HFFc6 (cell line): ENCODE measurements at places on chromosomes 1 and 21. TPM values are rescaled to one million over a fixed set of nuclear protein-coding genes. Genes with fewer than 3 reads are reported as not detected.

DNA sequence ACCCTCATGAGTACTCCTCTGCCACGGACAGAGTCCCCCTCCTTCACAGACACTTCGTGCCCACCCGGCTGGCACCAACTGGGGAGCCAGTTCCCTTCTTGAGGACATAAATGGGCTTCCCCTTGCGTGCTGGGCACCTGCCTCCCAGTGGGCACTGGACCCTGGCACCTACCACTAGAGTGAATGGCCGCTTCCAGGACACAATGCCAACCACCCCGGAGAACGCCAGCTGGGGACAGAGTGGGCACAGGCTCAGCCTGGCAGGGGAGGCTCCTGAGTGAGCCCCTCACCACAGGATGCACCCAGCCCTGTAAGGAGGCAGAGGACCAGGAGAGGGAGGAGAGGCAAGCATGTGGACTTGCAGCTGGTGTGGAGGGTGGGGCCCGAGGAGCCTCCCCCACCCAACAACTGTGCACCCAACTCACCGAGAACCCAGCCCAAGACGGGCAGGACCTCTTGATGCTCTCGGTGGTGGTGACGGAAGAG, 1.0 kb downstream of the ENTREP3 start:
- no peak for DNase-seq

GRCh38 chr1:232227306-232227705, 402.6 kb downstream of the SIPA1L2 start:
- no peak for DNase-seq

DNA sequence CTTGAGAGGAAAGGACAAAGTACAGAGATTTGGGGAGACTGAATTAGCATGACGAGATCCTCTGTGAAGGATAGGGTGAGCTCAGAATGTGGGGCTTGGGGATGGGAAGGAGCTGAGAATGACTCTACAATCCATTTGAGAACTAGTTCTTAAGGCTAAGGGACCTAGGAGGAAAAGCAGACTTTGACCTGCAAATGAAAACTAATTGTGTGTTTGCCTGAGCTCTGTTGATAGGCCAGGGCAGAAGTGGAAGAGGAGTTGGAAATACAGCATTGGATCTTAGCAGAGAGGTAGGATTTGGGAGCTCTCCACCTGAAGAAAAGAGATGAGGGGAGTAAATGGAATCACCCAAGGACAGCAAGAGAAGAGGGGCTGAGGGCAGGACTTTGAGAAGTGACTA, 2.1 kb upstream of the RGS8 start:
- DNase-seq, result no peak

DNA sequence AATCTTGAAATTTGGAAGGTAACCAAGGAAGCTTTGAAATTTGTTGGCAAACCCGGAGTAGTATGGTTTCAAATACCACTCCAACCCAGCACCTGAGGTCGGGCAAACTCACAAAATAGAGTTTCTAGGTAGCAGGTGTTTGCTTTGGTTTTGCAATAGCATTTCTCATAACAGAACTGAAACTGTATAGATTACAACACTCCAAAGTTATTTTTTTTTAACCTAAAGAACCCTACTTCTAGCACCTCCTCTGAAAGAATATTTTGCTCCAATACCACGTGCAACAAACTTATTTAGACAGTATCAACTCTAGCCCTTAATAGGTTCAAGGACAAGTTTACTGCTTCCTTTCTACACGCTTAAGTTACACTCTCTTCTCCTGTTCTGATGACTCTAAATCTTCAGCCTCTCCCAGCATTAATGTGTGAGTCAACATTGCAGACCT, 178.5 kb upstream of the FMN2 start:
- no peak for DNase-seq

DNA sequence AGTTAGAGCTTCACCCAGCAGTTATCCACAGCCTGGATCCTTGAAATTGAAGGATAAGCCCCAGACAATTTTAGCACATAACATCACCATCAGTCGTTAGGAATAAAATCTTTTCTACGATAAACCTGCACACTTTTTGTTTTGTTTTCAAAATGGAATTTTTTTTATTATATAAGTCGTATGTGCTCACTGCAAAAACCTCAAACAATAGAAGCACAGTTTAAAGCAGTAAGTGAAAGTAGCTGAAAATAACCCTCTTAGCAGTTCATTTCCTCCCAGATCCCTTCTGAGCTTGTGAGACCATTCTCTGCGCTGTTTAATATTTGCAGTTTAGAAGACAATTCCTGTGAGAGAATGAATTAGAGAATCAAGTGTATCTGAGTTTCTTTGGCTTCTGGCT, 38.3 kb downstream of the ELK4 start:
- no peak for DNase-seq

DNA sequence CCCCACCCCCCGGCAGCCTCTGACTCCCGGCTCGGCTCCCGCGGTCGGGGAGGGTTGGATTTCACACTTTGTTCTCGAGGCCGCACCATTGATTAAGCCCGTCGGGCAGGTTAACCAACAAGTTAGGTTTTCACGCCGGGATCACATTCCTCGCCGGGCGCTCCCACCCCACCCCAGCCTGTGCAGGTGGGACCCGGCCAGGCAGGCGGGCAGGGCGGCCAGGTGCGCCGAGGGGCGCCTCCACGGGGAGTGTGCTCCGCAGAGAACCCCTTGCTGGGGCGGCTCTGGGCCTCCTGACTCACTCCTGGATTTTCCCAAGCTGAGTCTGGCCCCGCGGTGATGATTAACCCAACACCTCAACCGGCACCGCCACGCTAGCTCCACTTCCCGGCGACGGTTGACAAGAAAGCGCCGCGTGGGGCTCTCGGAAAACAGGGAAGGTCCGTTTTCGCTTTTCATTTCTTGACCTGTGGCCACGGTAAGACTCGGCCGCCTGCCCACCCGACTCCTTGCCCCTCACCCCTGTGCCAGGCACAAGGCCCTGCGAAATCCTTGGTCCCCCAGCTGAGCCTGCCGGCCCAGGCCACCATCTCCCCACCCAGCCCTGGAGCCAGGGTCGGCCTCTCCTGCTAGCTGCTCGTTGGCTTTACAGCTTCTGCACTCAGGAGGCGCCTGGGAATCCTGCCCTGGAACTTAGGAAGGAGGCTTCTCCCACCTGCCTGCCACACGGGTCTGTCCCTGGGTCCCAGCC, 8.8 kb upstream of the TTLL10 start:
- no peak for DNase-seq

DNA sequence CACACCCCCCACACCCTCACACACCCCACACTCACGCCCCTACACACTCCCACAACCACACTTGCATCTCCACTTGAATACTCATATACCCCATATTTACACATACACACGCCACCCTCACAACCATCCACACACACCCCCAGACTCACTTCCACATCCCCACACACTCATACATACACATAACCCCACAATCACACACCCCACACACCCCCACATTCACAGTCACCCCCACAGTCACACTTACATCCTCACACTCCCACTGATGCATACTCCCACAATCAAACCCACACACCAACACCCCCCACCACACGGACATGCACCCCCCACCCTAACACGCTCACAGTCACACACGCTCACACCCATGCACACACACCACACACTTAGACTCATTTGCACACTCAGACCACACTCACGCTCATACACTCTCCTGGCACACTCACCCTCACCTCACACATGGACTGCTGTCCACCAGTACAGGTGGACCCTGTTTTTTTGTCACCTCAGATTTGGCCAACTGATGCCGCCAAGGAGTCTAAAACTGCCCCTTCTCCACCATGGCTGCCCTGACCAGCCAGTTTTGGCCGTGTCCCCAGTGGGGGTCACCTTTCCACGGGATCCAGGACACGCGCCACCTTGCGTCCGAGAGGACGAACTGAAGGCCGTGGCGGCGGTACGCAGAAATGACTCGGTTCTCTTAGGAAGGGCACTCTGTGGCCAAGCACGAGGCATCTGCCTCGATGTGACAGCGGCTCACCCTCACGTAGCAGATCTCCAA, 45.3 kb upstream of the EDN2 start:
- no peak for DNase-seq

DNA sequence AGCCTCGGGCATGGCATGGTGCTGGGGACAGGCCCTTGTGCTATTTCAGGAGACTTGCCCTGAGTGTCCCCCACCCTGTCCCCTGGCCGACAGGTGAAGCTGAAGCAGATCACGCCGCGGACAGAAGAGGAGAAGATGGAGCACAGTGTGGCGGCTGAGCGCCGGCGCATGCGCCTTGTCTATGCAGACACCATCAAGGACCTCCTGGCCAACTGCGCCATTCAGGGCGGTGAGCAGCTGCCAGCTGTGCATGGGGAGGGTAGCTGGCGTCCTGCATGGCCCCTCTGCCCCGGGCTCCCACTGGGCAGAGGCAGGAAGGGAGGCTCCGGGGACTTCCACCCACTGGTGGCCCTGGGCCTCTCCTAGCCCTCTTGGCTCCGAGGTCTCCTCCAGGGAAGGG, 28.9 kb downstream of the FAM151A start:
- no peak for DNase-seq

DNA sequence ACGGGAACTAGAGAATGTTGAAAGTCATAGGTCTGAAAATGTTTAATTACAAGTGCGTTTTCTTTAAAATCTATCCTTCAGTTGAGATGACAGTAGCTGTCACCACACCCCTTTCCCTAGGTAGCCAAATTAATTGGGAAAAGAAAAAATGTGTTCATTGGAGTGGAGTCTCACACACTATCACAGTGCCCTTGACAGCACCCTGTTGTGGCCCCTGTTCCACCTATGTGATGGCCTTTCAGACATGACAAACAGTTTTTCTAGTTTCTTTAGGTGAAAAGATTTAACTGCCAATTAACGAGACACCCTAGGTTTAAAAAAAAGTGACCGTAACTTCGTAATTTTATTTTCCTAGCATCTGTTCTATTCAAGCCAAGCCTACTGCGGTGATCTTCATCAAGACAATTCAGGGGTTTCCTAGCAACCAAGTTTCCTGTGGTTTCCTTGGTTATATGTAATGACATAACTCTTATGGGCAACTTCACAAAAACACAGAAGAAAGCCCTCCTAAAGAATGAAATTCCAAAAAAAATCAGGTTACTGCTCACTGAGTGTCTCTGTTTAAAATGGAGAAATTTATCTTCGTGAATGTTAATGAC, 298.3 kb downstream of the PDE4B start:
- no peak for DNase-seq

DNA sequence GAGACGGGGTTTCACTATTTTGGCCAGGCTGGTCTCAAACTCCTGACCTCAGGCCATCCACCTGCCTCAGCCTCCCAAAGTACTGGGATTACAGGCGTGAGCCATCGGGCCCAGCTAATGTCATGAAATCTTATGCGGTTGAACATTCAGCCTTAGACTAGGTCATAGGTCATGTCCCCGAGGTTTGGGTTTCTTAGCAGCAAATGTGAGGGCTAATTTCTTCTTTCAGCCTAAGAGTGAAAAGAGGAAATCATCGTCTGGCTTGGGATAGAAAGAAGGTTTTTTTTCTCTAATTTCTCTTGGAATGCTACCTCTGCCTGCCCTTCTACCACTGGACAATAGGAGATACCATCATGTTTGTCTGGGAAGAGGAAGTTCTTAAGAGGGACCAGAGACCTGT, 18.0 kb upstream of the PIK3CD start:
- no peak for DNase-seq

DNA sequence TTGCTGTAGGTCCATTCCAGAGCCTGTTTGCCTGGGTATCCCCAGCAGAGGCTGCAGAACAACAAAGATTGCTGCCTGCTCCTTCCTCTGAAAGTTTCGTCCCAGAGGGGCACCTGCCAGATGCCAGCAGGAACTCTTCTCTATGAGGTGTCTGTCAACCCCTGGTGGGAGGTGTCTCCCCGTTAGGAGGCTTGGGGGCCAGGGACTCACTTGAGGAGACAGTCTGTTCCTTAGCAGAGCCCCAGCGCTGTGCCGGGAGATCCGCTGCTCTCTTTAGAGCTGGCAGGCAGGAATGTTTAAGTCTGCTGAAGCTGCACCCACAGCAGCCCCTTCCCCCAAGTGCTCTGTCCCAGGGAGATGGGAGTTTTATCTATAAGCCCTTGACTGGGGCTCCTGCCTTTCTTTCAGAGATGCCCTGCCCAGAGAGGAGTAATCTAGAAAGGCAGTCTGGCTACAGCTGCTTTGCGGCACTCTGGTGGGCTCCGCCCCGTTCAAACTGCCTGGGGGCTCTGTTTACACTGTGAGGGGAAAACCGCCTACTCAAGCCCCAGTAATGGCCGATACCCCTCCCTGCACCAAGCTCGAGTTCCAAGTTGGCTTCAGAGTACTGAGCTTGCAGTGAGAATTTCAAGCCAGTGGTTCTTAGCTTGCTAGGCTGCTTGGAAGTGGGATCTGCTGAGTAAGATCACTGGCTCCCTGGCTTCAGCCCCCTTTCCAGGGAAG, 8.7 kb upstream of the SLC25A24 start:
- no peak for DNase-seq

GRCh38 chr1:225462714-225463574, 35.1 kb upstream of the LBR start:
- no peak for DNase-seq

DNA sequence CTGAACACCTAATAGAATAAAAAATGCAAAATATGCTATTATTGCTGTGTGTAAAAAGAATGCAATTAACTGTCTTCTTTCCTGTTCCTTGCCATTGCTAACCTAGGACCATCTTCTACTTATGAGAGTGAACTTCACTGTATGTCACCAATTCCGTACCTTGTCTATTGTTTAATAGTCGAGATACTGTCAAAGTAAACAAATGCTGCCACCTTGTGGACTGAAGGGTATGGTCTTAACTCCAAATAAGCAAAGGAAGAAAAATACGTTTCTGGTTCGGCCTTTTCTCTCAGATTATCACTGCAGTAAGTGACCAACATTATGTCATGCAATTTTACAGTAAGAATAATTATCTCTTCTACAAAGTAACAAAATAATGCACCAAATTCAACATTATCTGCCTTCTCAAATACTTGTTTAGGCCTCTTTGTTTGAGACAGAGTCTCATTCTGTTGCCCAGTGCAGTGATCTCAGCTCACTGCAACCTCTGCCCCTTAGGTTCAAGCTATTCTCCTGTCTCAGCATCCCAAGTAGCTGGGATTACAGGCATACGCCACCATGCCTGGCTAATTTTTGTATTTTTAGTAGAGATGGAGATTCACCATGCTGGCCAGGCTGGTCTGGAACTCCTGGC, 133.4 kb downstream of the COP1 start:
- DNase-seq, result peak; percentile 52

DNA sequence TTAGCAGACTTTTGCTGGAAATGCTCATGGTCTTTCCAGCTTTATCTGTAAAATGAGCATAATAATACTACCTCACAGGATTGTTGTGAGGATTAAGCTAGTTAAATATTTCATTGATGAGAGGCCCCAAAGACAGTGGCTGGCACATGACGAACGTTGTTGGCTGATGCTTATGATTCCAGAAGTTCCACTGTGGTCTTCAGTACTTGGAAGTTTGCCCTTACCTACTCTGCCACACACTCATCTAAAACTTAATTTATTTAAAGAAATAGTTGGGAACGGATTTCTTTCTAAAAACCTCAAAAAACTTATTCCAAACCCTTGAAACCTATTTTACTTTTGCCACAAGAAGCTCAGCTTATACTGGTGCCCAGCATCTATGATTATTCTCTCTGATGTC, 170.7 kb downstream of the DHRS3 start:
- DNase-seq, result peak; percentile 77

CFAP107 gene
- not detected in 3 replicates for total RNA-seq

SPRR2A gene
- total RNA-seq, result not detected in 3 replicates

PCP4L1 gene
- not detected in 3 replicates for total RNA-seq

GORAB gene
- 13.0 and 16.7 TPM in 2 replicates for total RNA-seq

MAN1C1 gene
- total RNA-seq, result 0.05 to 0.14 TPM (median 0.06 TPM) in 3 replicates

HES2 gene
- total RNA-seq, result 0.14 to 0.29 TPM in 2 of 3 replicates, not detected in the other

MCOLN3 gene
- 0.26 to 0.35 TPM in 2 of 3 replicates, not detected in the other for total RNA-seq

CFAP74 gene
- total RNA-seq, result not detected in 3 replicates

TNFSF4 gene
- total RNA-seq, result 0.75 to 2.6 TPM (median 1.0 TPM) in 3 replicates
